ENCODE measurements at places on chromosomes 13 and 19. TPM values are rescaled to one million over a fixed set of nuclear protein-coding genes. Genes with fewer than 3 reads are reported as not detected.

Gene FUT3
- 3.1 TPM for total RNA-seq

Gene LILRB5
- total RNA-seq, result not detected

- DNase-seq, result no peak
Measured at GRCh38 chr13:38412266-38412665, 62.6 kb downstream of the UFM1 start.

GRCh38 chr13:20995245-20995838 lies 66.0 kb downstream of the LATS2 start:
- no peak for DNase-seq

GRCh38 chr13:51996641-51997040 lies 14.6 kb downstream of the ATP7B start:
- no peak for DNase-seq

GRCh38 chr19:56015756-56016155 lies 29.2 kb downstream of the NLRP5 start:
- no peak for DNase-seq

DNA sequence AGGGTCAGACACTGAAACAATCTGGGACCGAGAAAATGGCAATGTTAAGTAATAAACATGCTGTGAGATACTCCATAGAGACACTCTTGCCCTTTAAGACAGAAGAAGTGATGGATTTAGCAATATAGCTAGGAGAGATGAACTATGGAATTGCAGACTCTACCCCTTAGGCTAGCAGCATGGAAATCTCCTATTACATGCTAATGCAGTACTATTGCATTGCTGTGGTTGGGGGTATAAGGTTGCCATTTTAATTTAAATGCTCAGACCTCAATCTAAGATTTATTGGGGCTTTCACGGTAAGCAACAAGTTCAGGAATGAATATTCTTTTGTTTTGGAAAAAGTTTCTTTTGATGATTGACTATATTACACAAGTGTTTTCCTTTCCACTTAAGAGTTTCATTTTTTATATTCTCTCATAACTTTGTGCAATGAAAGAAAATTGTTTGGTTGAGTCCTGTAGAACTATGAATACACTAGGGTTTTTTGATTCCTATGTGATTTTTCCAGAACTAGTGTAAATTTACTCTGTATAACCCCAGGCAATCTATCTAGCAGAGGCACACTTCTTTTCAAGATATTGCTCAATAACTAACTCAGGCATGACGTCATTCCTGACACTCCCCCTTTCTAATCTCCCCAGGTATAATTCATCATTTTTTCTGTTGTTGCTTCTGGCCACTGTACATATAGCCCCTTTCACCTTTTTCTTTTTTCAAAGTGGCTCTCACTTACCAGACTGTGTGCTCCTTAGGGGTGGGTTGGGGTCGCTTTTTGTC lies 394.7 kb upstream of the KLF12 start:
- DNase-seq, result peak; percentile 23

Gene DZIP1
- 74.6 TPM for total RNA-seq

DNA sequence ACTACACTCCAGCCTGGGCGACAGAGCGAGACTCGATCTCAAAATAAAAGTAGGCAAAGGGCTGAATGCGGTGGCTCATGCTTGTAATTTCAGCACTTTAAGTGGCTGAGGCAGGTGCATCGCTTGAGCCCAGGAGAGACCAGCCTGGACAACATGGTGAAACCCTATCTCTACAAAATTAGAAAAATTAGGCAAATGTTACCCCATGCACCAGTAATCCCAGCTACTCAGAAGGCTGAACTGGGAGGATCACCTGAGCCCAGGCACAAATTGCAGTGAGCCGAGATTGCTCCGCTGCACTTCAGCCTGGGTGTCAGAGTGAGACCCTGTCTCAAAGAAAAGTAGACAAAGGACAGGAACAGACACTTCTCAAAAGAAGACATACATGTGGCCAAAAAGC lies 9.9 kb upstream of the LGALS13 start:
- no peak for DNase-seq

Gene MBD3L1
- not detected for total RNA-seq

Gene JAK3
- 2.3 TPM for total RNA-seq

Gene LRRC25
- not detected for total RNA-seq

DNA sequence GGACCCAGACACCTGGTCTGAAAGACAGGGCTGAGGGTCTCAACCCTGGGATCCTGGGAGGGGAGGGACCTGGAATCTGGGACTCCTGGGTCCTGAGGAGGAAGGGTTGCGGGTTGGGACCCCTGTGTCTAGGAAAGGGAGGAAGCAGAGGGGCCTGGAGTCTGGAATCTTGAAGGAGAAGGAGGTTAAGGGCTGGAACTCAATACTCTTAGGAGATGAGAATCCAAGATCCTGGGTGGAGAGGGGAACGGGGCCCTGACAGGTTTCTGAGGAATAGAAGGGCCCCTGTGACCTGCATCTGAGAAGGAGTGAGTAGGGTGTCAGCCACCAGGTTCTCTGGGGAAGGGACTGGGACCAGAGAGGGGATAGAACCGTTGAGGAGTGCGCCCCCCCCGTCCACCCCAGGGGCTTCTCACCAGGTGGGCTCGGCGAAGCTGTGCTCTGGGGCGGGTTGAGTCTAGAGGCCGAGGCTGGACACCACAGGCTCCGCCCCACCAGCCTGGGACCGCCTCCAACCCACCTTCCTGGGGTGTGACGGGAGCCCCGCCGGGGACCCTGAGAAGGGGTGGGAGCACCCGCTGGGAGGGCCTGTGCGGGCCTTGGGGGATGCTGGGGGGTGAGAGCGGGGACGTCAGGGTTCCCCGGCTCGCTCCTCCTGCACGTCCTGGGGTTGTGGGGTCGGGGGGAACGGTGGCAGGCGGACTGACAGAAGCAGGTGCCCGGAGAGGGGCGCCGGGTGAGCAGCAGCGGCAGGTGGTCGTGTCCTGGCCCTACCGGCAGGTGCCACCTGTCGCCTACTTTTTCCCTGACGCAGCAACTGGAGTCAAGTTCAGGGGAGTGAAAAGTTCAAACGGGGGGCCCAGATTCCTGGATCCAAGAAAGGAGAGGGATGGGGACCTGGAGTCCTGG lies at the start of gene MAMSTR:
MAMSTR (minus strand) TSS at position 463 of the 909 bp plus-strand sequence. CDS start 694 bp downstream, outside the sequence.
- DNase-seq, result no peak

- no peak for DNase-seq
Measured at GRCh38 chr13:93881411-93881810, 598.1 kb downstream of the DCT start.

- no peak for DNase-seq
Measured at GRCh38 chr19:34269489-34269888, 15.1 kb downstream of the GARRE1 start.

Gene GRIN2D
- 0.17 TPM for total RNA-seq

GRCh38 chr13:110646442-110647364 lies 31.4 kb downstream of the NAXD start:
- no peak for DNase-seq
